ENCODE measurements at places on chromosomes 2 and 18.

GRCh38 chr2:207983641-207984042 is 41.7 kb downstream of the PLEKHM3 start:
- no peak for DNase-seq

GRCh38 chr18:58505181-58505580 is 123.7 kb downstream of the ALPK2 start:
- no peak for DNase-seq

DNA sequence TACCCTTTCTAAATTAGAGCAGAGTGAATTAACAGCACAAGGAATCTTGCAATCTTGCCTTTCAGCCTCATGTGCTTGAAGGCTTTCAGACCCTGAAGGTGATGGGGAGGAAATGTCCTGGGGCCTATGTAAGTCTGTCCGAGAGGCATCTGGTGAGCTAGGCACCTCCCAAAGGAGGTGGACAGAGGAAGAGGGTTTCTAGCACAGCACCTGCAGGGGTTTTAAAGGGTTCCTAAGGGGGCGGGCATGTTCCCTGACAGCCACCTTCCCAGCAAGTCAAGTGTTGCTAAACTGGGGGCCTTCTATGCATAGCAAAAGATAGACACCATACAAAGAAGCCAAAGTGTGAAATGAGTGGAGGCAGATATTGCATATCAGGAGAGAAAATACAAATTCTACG is 88.5 kb downstream of the CDH2 start:
- DNase-seq, result no peak

DNA sequence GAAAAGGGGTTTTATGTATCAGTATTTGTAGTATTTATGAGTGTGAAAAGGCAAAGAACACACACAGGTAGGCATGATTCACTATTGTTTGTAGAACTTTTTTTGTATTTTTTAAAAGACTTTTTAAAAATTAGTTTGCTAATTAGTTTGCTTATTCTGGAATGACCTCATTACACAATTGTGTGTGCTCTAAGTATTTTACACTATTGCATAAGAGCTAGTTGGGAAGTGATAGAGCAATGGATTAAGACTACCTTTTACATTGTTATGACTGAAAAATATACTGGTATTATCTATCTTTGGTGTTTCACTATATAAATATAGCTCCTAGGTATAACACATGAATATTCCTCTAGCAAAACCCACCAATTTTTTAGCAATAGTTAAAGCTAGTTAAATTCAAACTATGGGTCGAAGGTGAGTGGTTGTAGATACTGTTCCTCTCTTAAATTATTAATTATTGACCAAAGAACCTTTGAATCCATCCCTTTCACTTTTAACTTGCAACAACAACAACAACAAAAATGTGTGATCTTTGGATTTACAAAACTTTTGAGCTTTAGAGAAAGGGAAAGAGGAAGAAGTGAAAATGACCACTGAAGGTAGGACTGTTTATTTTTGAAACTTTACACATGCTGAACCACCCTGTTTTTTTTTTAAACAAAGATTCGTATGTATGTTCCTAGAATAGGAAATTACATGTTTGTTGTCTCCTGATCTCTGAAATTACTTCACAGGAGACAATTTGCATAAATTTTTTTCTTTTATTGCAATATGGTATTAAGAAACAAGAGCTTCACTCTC is 18.7 kb downstream of the ITPRID2 start:
- DNase-seq, result no peak

- no peak for DNase-seq
These were observed 26.3 kb upstream of the GREB1 start for GRCh38 chr2:11507517-11507916.

- no peak for DNase-seq
These were observed 123.8 kb downstream of the ERBB4 start for GRCh38 chr2:212414767-212415211.

- no peak for DNase-seq
These were observed 54.4 kb downstream of the STK39 start for GRCh38 chr2:168192839-168193616.

GRCh38 chr2:230416061-230416721 is at the start of gene SP100:
Gene SP100, plus strand, starts transcription at chr2:230416201. Its CDS starts 96 bp downstream, at chr2:230416297.
- peak; percentile 81 for DNase-seq

DNA sequence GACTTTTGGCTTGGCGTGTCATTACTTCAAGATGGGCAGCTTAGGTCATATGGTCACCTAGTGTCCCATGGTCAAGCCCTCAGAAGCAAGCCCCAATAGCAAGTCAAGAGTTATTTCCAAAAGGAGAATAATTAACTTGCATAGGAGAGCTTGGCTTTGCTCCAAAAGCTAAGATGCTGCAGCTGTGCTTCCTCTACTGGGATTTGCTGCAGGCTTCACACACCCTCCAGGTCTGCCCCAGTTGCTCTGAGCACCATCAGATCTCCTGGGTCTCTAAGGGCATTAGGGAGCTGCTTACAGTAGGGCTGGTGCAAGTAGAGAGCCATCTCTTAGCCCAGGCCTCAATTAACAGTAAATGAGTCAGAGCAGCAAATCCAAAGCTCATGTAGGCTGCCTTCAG is 46.6 kb downstream of the THUMPD2 start:
- DNase-seq, result no peak

GRCh38 chr2:113848758-113849415 is 41.0 kb upstream of the ACTR3 start:
- no peak for DNase-seq

DNA sequence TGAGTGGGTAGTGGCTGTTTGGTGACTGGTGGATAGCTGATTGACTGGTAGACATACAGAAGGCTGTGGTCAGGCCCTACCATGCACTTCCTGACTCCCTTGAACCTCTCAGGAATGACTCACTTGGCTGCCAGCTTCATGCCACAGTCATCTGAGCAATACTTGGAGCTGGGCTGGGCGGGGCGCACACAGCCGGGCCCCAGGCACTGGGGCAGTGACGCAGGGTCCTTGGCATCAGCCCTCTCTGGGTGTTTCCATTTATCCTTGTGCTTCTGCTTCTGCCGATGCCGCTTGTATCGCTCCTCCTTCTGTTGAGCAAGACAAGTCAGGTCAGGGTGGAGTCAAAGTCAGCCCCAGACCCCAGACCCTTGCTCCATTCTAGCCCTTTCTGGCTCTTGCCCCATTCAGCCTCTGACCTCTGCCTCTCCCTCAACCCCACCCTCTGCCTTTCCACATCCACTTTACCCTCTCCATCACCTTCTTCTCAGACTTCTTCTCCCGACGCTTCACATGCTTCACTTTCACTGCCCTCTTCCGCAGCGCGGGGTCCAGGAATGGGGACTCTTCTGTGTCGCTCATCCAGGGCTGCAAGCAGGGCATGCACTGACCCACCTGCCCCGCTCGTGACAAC is 3.0 kb upstream of the MBD1 start:
- no peak for DNase-seq

- DNase-seq, result no peak
These were observed 1809.5 kb upstream of the CELF4 start for GRCh38 chr18:39375066-39375465.

DNA sequence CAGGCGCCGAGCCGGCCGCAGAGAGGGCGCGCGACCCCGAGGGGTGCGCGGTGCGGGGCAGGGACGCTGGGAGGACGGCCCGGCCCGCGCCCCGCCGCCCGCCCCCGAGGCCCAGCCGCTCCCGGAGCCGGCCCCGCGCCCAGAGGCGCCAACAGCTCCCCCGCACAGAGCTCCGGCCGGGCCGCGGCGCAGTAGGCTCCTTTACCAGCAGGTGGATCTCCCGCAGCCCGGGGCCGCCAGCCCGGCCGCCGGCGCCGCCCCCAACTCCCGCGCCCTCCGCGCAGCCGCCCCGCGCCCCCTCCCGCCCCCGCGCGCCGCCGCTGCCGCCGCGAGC is 258 bp downstream of the MGAT4A start:
- DNase-seq, result no peak

- no peak for DNase-seq
These were observed 455 bp downstream of the PREPL start for GRCh38 chr2:44360749-44361329.

DNA sequence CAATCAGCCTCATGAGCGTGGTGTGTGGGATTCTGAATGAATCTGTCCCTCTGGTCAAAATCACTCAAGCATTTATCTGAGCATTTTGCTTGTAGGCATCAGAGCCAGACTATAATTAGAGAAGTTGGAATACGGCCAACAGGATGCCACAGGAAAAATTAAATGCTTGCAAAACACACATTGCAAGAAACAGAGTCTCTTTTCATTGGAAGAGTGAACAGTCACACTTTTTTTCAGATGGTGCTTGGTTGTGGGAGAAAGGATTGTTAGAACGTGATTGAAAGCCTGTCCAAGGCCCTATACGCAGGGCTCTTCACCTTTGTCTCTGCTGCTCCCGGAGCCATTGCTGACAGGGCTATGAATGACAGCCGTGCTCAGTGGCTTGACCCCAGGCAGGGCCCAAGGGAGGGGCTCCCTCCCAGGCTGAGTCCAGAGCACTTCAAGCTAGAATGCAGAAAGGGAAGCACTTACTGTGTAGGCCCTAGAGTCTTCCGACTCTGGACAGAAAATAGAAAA is 59.8 kb downstream of the SNTG2 start:
- DNase-seq, result no peak

GRCh38 chr2:37243435-37243834 is 12.0 kb downstream of the NDUFAF7 start:
- DNase-seq, result no peak

GRCh38 chr2:216761809-216762208 is 66.5 kb upstream of the IGFBP5 start:
- no peak for DNase-seq

DNA sequence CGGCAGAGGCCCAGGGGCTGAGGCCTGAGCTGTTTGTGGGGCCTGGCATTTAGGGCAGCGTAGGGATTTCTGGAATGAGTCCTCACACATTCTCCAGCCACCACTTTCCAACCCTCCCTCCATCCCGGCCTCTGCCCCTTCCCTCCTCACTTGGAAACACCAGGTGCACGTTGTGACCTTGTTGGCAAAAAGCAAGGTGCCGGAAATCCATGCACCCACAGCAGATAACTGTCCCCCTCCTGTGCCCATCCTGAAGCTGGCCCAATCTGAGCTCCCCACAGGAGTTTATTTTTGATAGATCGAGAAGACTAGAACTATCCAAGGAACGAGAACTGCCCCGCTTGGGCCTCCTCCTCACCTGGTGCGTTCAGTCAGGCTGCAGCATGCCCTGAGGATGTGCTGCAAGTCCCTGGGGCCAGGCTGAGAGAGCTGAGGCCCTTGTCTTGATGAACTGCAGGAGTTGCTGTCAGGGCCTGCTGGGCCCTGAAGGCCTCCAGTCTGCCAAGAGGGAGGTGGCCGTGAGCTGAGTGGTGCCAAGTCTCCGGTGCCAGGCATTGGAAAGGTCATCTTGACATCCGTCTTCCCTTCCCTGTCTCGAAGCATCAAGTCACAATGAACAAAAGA is 55.8 kb downstream of the CTIF start:
- DNase-seq, result no peak

DNA sequence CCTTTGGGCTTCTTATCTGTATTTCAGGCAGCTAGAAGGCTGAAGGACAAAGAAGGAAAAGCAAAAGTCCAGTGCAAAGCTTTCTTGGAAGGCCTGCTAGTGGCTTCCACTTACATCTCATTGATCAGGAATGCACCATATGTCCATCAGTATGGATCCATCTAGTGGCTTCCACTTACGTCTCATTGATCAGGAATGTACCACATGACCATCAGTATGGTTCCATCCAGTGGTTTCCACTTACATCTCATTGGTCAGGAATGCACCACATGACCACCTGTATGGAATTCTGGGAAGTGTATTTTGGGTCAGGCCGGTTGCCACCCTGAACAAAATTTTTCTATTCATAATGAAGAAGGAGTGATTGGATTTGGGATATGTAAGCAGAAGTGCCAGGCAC is 70.6 kb downstream of the LYPD6 start:
- no peak for DNase-seq

DNA sequence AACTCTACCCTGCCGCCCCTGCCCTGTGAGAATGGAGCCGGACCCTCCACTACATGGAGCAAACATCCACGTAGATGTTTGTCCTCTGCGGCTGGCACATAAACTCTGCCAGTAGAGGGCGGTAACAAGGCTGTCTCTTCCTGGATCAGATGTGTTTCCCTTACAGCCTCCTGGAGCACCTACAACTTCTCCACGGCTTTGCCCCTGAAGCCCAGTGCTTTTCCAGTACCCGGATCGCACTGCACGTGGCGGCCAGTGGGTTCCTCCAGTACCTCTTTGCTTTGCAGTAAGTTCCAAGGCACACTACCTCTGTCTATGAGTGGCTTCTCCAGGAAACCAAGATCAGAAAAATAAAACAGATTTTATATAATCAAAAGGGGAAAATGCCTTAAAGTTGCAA is 651.3 kb downstream of the DCDC2C start:
- peak; percentile 10 for DNase-seq

DNA sequence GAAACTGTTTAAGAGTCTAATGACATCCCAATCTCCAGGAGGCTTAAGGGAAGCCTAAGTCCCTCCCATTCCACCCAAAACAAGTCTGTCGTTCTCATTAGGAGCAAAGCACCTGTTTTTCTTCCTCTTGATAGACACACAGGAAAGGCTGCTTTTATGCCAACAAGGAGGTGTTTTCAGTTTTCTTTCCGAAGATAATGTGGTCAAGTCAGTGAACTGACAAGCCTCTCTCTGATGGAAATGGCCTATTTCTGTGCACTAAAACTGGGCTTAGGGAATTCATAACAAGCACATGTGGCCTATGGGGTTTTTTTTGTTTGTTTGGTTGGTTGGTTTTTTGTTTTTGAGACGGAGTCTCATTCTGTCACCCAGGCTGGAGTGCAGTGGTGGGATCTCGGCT is 36.2 kb downstream of the FBLN7 start:
- DNase-seq, result no peak

- DNase-seq, result no peak
These were observed 10.4 kb downstream of the FOXI3 start for GRCh38 chr2:88442061-88442460.

GRCh38 chr2:37149626-37150322 is 7.0 kb downstream of the EIF2AK2 start:
- no peak for DNase-seq

Measured in KG1 (cell line).